CD8-positive, alpha-beta memory T cell (primary cell): ENCODE measurements at places on chromosomes 5 and 9. TPM values are rescaled to one million over a fixed set of nuclear protein-coding genes. Genes with fewer than 3 reads are reported as not detected.

GRCh38 chr5:40676613-40677343 lies 2.9 kb upstream of the PTGER4 start:
- DNase-seq: no peak

DNA sequence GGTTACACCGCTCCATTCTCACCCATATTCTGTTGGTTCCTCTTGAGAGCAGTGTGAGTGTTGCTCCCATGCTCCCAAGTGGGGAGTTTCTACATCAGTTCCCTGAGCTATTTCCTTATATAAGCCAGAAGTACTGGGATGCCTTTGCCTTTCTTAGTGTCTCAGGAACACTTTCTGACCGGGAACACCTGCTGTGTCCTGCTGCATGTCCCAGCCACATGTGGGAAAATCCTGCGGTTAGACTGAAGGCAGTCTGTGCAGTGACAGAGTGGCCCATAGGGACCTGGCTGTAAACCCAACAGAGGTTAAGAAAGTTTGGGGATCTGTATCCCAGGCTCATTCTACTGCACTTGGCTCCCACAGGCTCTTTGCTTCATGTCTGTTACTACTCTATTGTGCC lies 126.0 kb downstream of the EGFLAM start:
- DNase-seq: no peak

PRDM12 gene
- total RNA-seq: 0.11 TPM

DNA sequence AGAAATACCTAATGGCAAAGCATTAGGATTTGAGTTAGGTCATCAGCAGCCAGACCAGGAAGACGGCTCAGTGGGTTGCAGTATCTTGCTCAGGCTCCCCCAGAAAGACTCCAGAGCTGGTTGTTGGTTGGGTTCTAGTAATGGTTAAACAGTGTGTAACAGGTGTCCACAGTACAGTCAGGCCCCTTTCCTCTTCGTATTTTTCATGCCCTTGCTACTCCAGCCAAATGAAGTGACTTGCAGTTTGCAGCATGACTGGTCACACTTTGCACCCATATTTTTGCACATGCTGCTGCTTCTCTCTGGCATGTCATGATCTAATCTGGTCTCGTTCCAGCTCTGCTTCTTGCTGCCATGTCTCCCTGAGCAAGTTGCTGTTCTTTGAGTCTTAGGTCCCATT lies 60.6 kb upstream of the TRPC7 start:
- DNase-seq: no peak

CCDC171 gene
- 2.3 TPM for total RNA-seq

GRCh38 chr5:96385538-96385937 lies 47.5 kb downstream of the PCSK1 start:
- no peak for DNase-seq

DNA sequence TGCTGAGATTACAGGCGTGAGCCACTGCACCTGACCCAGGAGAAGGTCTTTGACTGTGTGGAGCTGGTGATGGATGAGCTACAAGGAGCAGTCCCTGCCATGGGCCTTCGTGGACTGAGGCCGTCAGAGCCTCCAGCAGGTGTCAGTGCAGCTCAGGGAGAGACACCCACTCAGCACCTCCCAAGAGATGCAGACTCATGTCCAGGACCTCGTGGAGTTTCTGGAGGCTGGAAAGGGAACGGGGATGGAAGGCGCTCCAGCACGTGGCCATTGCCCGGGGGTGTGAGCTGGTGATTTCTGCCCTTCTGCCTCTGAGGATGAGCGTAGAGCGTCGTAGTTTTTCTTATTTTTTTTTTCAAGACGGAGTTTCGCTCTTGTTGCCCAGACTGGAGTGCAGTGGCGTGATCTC lies 9.5 kb downstream of the TOR4A start:
- DNase-seq: no peak

- no peak for DNase-seq
Measured at GRCh38 chr5:168284809-168285208, 6.6 kb upstream of the WWC1 start.

GRCh38 chr9:38057416-38058195 lies 11.4 kb downstream of the SHB start:
- DNase-seq: no peak

RANBP3L gene
- not detected for total RNA-seq

DNA sequence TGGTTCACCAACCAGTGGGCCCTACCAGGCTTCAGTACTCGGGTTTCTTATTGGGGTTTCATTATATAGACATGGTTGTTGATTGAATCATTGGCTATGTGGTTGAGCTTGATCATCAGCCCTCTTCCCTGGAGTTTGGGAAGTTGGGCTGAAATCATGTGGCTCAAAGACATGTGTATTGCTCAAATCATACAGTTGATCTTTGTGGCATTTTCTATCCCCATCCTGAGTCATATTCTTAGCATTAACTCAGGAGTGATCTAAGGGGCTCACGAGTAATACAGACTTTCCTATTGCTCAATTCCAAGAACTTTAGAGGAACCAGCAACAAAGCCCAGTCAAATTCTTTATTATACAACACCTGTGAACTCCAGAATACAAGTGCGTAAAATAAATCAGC lies 66.2 kb downstream of the SMC5 start:
- no peak for DNase-seq

- no peak for DNase-seq
Measured at GRCh38 chr5:174532455-174533453, 191.6 kb upstream of the MSX2 start.

IL3 gene
- 69.7 TPM for total RNA-seq

GRCh38 chr5:125481506-125482465 lies 735.3 kb upstream of the ZNF608 start:
- no peak for DNase-seq

DNA sequence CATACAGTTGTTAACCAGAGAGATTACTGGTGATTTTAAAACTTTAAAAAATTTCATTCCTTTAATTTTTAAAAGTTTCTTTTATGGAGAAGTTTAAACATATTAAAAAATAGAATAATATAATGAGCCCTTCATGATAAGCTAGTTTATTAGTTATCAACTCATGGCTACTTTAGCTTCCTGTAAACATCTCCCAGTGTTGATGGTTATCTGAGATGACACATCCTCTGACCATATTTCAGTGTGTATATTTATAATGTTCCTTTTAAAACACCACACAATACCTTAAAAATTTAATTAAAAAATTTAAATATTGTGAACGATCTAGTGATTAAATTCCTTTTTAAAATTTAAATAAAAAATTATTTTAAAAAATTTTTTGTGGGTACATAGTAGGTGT lies 74.1 kb downstream of the IPO11 start:
- DNase-seq: no peak

ADAMTS2 gene
- total RNA-seq: not detected

- no peak for DNase-seq
Measured at GRCh38 chr5:162429142-162429541, 361.6 kb downstream of the GABRG2 start.

GRCh38 chr9:27059412-27059811 lies 49.6 kb upstream of the TEK start:
- DNase-seq: no peak
